ENCODE measurements at places on chromosomes 6 and 20.

DNA sequence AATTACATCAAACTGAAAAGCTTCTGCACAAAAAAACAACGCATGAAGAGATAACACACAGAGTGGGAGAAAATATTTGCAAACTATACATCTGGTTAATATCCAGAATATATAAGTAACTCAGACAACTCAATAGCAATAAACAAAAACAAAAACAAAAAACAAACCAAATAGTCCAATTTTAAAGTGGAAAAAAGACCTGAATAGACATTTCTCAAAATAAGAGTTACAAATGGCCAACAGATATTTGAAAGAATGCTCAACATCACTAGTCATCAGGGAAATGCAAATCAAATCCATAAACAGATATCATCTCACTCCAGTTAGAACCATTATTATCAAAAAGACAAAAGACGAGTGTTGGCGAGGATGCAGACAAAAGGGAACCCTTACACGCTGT, 28.8 kb upstream of the TOP1 start:
- no peak for DNase-seq

GRCh38 chr20:61573415-61574305, 321.6 kb downstream of the CDH4 start:
- no peak for DNase-seq

GRCh38 chr6:129191235-129191634, 308.3 kb downstream of the LAMA2 start:
- DNase-seq = no peak

DNA sequence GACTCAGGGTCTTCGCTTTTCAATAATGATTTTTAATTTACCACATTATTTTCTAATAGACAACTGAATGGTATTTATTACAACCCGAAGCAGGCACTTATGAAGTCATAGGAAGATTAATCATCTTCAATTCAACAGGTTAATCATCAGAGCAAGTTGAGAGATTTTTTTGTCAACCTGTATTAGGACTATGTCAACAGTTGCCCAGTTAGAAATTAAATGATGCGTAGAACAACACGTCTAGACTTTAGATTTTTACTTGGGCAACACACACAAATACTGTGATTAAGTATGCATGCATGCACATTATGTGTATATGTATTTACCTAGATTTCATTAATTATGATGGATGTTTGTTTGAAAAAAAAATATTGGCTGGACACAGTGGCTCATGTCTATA, 4.3 kb downstream of the ILRUN start:
- DNase-seq = no peak

- no peak for DNase-seq
Measured at GRCh38 chr20:56986931-56987720, 279.3 kb downstream of the BMP7 start.

DNA sequence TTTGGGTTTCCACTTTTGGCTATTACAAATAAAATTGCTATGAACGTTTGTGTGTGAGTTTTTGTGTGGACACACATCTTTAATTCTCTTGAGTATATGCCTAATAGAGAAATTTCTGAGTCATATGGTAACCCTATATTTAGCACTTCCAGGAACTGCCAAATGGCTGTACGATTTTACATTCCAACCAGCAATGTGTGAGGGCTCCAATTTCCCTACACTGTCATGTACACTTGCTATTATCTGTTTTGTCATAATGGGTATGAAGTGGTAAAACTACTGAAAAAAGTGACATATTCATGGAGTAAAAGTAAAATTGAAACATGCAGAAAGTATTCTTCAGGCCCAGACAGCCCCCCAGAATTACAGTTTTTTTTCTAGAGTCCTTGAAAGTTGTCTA, 59.6 kb upstream of the ESR1 start:
- no peak for DNase-seq

- no peak for DNase-seq
Measured at GRCh38 chr6:97947841-97948240, 664.8 kb upstream of the MMS22L start.

All from D341Med (cell line).